RWPE2 (cell line): ENCODE measurements at places on chromosomes 12 and 14.

DNA sequence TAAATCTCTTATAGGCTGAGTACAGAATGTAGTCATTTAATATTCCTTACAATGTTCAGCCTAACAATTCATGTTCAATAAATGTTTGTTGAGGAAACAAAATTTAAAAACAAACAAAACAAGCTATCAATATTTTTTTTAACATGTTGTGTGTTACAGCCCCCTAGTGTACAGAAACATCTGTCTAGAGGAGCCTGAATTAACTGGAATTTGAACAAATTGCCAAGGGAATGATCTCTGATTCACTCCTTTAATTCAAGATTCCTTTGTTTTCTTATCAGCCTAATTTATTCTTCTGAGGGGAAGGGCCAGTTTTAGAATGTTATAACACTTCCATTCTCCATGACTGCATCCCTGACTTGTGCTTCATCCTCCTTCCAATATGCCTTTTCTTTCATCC, 127.2 kb downstream of the CMAS start:
- no peak for DNase-seq

GRCh38 chr12:40032433-40033241, 73.2 kb downstream of the SLC2A13 start:
- no peak for DNase-seq

- peak; percentile 99 for DNase-seq
These were observed 174.6 kb downstream of the ESRRB start for GRCh38 chr14:76550534-76550933.

GRCh38 chr12:119659289-119659897, 8.5 kb upstream of the PRKAB1 start:
- DNase-seq = no peak

DNA sequence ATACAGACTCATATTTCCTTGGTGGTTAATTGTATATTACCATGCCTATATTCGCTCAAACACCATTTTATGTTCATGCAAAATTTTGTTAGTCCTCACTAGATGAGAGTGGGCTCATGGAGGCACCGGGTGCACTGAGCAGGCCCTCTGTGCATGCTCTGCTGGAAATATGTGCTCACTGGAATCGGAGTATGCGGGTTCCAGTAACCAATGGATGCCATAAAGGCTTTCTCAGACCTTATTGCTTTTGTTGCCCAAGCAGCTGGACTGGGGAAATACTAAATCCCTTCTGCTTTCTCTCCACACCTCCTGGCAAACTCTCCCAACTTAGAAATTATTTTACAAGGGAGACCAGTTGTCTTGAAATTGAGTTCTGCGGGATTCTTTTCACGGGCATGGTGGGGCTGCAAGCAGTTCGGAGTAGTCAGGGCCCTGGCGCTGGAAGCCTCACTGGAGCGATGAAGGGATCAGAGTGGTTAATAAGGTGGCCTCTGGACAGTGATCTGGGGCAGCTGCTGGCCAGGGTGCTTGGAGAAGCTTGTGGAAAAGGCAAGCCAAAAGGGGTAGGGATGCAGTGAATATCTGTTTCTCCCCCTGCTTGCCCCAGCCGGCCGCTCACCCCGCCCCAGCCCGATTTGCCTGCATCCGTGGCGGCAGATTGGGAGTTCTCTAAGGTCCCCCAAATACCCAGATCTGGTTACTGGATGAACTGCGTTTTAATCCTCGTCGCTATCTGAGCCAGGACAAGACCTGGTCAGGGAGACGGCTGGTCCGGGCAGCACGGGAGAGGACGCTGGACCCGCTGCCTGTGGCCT, 7.4 kb upstream of the HOXC6 start:
- no peak for DNase-seq
